Neural crest cell (in vitro differentiated cells): ENCODE measurements at places on chromosomes 1 and 21. TPM values are rescaled to one million over a fixed set of nuclear protein-coding genes. Genes with fewer than 3 reads are reported as not detected.

C8B gene
- total RNA-seq: not detected in 2 replicates

HMCN1 gene
- 16.6 and 18.1 TPM in 2 replicates for total RNA-seq

GRCh38 chr1:56453016-56453415, 126.3 kb downstream of the PLPP3 start:
- no peak for DNase-seq

DNA sequence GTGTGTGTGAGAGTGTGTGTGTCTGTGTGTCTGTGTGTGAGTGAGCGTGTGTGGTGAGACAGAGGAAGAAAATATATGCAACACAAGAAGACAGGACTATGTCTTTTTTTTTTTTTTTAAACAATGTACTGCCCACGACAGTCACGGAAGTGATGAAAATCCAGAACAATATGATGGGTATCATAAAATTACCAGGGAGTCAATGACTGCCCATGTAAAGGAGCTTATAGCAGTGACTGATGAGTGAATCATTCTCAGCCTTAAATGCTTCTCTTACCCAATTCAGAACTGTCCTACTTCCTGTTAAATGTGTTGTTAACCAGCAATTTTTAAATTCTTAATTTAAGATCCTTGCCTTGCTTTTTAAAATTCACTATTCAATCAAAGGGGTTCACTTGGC, 46.6 kb downstream of the RGS7 start:
- no peak for DNase-seq

DNA sequence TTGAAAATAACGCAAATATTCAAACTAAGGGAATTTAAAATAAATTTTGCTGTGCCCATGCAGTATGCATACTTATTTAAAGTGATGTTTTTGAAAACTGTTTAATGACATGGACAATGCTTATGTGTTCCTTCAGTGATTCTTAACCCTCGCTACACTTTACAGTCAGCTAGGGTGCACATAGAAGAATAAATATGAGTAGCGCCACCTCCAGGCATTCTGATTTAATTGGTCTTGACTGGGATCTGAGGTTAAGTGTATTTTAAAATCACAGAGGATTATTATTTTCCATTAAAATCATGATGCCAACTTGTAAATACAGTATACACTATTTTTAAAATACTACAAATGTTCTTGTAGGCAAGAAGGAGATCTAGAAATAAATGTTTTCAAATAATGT, 373.5 kb upstream of the ADGRL4 start:
- DNase-seq: no peak
